A549 treated with CpdA at 1 μM for 4 hours (cell line): ENCODE measurements at places on chromosomes 1 and 21. TPM values are rescaled to one million over a fixed set of nuclear protein-coding genes. Genes with fewer than 3 reads are reported as not detected.

Gene KIRREL1
- 29.3 to 41.0 TPM (median 38.6 TPM) in 5 replicates for total RNA-seq

Gene SLC19A2
- 5.4 to 6.3 TPM (median 6.2 TPM) in 5 replicates for total RNA-seq

Gene LIN28A
- total RNA-seq: not detected in 5 replicates

Gene ICOSLG
- total RNA-seq: 1.8 to 2.9 TPM (median 2.4 TPM) in 5 replicates

Gene KRTAP11-1
- total RNA-seq: not detected in 5 replicates

Gene OR2M2
- not detected in 5 replicates for total RNA-seq

Gene MANEAL
- 22.2 to 27.6 TPM (median 25.3 TPM) in 5 replicates for total RNA-seq

Gene PDIK1L
- total RNA-seq: 1.7 to 2.6 TPM (median 1.7 TPM) in 5 replicates

Gene MYOM3
- 5.5 to 7.5 TPM (median 6.2 TPM) in 5 replicates for total RNA-seq

Gene SELP
- not detected in 5 replicates for total RNA-seq

Gene S100A1
- total RNA-seq: 0.55 to 0.96 TPM (median 0.86 TPM) in 4 of 5 replicates, not detected in the other

Gene NFASC
- total RNA-seq: 1.6 to 2.3 TPM (median 2.0 TPM) in 5 replicates

Gene PTPRC
- 0.01 TPM in 1 of 5 replicates, not detected in the others for total RNA-seq

Gene DIO1
- total RNA-seq: not detected in 5 replicates

Gene MYOG
- total RNA-seq: not detected in 5 replicates

Gene FNDC10
- 4.7 to 8.5 TPM (median 8.1 TPM) in 5 replicates for total RNA-seq

Gene SLFNL1
- 0.03 TPM in 1 of 5 replicates, not detected in the others for total RNA-seq

Gene ZMYM4
- total RNA-seq: 10.8 to 13.6 TPM (median 11.6 TPM) in 5 replicates

Gene AMPD1
- total RNA-seq: not detected in 5 replicates

Gene CFAP74
- 0.01 TPM in 1 of 5 replicates, not detected in the others for total RNA-seq

Gene SUSD4
- total RNA-seq: 0.44 to 1.1 TPM (median 0.82 TPM) in 5 replicates

Gene LINGO4
- total RNA-seq: not detected in 5 replicates

Gene DEPDC1
- 12.2 to 15.3 TPM (median 13.7 TPM) in 5 replicates for total RNA-seq

Gene HSD17B7
- 8.7 to 12.3 TPM (median 11.4 TPM) in 5 replicates for total RNA-seq

Gene SPATA1
- total RNA-seq: 0.47 to 1.3 TPM (median 0.72 TPM) in 5 replicates

Gene PRAMEF18
- not detected in 5 replicates for total RNA-seq

Gene TEDDM1
- total RNA-seq: not detected in 5 replicates

Gene H6PD
- total RNA-seq: 3.6 to 6.5 TPM (median 5.2 TPM) in 5 replicates

Gene MATN1
- 0.05 to 0.25 TPM (median 0.07 TPM) in 4 of 5 replicates, not detected in the other for total RNA-seq

Gene FMO1
- total RNA-seq: not detected in 5 replicates

Gene SLAMF7
- total RNA-seq: 1.8 to 4.2 TPM (median 2.6 TPM) in 5 replicates

Gene AADACL4
- not detected in 5 replicates for total RNA-seq

Gene HRNR
- total RNA-seq: 0.01 TPM in 1 of 5 replicates, not detected in the others

Gene AGRN
- total RNA-seq: 83.1 to 132 TPM (median 111 TPM) in 5 replicates

Gene LGR6
- 0.40 to 0.78 TPM (median 0.47 TPM) in 5 replicates for total RNA-seq

Gene GBP7
- not detected in 5 replicates for total RNA-seq

Gene CLCNKB
- total RNA-seq: 0.03 to 0.09 TPM in 2 of 5 replicates, not detected in the others

Gene TMEM167B
- 9.1 to 13.3 TPM (median 9.7 TPM) in 5 replicates for total RNA-seq
